Omental fat pad (tissue), 4 donors: ENCODE measurements at places on chromosomes 5 and 9. TPM values are rescaled to one million over a fixed set of nuclear protein-coding genes. Genes with fewer than 3 reads are reported as not detected.

DNA sequence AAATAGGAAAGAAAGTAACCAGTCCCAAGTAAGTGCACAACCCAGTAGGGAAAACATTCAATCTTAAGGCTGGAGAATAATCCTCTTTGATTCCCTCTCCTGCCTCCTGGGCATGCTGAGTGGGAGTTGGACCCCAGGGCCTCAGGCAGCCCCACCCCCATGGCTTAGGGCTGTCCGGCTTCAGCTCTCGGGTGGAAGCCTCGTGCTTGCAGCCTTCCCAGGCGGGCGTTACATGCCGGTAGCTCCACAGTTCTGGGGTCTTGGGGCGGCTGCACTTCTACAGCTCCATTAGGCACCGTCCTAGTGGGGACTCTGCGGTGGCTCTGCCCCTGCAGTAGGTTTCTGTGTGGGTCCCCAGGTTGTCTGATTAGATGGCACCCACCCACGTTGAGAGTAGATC lies 10.1 kb downstream of the GLIPR2 start:
- no peak for DNase-seq

DNA sequence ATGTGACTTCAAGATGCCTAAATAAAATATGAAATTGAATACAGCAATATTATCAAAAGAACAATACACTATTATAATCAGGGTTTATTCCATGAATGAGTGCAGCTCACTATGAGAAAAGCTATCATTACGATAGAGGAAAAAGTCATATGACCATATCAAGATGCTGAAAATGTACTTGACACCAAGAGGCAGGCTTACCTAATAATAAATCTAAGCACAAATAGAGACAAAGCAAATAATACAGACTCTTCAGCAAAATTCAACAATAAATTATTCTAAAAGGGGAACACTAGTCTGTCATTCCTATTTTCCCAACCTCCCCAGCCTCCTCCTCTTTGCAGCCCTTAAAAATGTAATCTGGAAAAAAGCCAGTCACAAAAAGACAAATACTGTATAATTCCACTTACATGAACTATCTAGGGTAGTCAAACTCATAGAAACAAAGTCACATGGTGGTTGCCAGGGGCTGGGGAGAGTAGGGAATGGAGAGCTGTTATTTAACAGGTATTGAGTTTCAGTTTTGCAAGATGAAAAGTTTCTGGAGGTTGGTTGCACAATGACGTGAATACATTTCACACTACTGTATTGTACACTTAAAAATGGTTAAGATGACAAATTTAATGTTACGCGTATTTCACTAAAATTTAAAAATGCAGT lies 148.4 kb downstream of the NFIB start:
- no peak for DNase-seq

DNA sequence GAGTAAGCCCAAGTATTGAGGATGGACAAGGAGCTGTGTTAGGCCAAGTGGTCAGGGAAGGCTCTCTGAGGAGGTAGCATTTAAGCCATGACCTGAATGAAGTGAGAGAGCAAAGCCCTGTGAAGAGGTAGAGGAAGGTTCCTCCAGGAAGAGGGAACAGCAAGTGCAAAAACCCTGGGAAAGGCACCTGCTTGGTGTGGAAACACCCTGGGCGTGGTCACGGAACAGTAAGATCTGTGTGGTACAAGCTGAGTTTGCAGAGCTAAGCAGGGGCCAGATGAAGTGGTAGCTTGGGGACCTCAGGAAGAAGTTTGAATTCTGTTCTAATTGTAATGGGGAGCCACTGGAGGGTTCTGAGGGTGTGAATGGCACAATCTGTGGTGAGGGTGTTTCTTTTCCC lies 310.2 kb downstream of the ARHGAP26 start:
- no peak for DNase-seq

- DNase-seq: no peak
Observed at GRCh38 chr5:464446-464842, 21.5 kb downstream of the EXOC3 start.

DNA sequence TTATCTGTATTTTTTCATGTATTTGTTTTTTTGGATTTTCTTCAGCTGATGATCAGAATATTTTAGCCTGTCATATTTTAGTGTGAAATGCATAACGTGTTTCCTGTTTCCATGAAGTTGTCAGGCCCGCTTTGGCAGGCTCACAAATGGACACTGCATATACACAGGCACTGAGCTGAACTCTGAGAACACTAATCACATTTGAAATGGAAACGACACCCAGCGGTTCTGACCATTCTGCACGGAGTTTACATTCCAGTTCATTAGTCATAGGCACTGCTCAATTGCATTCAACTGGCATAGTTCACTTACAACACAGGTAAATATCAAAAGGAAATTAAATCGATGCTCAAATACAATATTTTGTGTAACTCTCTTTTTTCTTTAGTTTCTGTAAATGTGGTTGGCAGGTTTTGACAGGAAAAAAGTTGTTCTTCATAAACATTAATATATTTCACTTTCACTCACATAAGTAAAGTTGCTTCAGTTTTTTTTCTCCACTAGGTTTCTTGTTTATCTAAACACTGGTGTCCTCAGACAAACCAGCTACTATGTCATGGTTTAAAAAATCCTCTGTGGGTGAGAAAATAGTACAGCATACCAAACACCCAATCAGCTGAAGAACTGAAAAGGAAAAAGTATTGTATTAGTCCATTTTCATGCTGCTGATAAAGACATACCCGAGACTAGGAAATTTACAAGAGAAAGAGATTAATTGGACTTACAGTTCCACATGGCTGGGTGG lies 559.0 kb upstream of the DAP start:
- no peak for DNase-seq

DNA sequence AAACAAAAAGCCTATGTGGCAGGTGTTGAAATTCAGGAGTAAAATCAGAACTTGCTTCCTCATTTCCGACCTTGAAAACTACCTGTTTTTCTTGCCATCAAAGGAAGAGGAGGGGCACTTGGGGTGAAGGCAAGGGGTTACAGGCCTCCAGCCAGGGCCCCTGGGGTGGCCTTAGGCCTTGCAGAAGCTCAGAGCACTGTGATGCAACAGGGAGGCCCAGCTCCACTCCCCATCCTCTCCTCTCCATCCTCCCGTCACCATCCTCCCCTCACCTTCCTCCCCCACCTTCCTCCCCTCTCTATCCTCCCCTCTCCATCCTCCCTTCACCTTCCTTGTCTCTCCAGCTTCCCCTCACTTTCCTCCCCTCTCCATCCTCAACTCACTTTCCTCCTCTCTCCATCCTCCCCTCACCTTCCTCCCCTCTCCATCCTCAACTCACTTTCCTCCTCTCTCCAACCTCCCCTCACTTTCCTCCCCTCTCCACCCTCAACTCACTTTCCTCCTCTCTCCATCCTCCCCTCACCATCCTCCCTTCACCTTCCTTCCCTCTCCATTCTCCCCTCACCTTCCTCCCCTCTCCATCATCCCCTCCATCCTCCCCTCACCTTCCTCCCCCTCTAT lies 111.6 kb downstream of the WNK2 start:
- no peak for DNase-seq

- no peak for DNase-seq
Observed at GRCh38 chr5:127433526-127433925, 83.9 kb upstream of the PRRC1 start.

- no peak for DNase-seq
Observed at GRCh38 chr5:173672891-173673290, 56.4 kb upstream of the BOD1 start.

DNA sequence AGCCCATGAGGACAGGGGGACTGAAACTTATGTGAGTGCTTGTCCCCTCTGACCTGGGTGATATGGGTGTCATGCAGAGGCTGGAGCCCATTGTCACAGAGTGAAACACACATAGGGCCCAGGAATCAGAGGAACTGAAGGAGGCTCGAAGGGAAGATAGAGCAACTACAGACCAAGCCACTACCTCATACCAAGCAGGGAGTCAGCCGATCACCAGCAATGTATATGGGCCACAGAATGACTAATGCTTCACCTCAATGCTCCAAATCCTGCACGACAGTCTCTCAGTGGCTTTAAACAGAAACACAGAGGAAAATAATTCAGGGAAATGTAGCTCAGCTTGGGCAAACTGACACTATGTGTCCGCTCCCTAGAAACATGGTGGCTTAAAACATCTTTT lies 8.9 kb upstream of the FBXW11 start:
- no peak for DNase-seq

GRCh38 chr5:168073311-168073710 lies 218.1 kb upstream of the WWC1 start:
- DNase-seq: no peak

GRCh38 chr9:18451406-18451805 lies 22.5 kb upstream of the ADAMTSL1 start:
- DNase-seq: no peak

DNA sequence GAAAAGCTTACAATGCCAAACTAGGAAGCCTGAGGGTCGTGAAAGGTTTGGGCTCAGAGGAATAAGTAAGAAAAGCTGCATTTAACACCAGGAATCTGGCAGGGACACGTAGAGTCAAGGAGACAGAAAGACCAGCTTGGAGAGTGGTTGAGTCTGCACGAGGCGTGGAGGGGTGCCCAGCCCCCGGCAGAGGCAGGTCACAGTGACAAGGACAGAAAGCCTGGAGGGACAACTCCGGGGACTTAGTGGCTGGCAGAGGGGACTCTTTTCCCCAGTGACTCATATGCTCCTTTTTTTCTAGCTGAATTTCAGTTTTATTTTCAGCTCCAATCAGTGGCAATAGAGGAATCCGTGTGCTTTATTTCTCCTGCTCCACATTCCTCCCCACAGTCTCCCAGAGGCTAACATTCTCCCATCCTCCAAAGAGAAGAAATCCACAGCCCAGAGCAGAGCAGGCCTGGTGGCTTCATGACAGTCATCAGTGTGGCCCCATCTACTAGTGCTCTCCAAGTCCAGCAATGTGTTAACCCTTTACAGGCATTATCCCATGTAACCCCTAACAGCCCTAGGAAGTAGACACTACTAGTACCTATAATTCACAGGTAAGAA lies 80.7 kb downstream of the KCNIP1 start:
- no peak for DNase-seq

- no peak for DNase-seq
Observed at GRCh38 chr9:127690735-127691134, 16.1 kb upstream of the CFAP157 start.

DNA sequence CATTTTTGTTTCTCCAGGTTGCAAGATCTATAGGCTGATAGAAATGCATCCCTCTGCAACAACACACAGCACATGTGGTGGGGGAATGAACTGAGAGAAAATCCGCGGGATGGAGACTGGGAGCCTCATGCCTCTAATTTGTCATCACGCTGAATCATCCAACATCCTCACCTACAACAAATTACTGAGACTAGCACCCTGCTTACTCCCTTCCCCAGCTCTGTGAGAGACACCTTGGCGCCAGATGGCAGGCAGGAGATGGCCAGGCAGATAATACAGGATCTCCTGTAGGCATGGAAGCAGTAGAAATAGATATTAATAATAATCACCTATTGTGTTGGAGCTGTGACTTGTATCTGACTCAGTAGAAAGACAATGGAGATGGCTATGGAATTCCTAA lies 276.9 kb downstream of the SEMA5A start:
- DNase-seq: no peak

DNA sequence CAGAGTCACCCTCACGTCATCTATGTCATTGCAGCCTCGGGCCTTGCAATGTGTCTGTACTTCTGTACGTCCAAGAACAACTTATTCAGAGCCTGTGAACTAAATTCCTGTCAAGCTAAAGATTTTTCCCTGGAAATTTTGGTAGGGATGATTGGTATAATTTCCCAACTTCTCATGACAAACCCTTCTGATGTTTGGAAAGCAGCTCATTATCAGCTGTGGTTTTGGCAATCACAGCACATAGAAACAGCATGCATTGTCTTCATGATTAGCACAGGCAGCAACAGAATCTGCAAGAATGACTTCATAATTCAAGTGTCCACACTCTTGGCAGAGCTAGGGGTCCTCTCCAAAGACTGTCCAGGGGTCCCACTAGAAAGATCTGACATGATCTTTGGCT lies 49.5 kb downstream of the APBA1 start:
- DNase-seq: no peak

DNA sequence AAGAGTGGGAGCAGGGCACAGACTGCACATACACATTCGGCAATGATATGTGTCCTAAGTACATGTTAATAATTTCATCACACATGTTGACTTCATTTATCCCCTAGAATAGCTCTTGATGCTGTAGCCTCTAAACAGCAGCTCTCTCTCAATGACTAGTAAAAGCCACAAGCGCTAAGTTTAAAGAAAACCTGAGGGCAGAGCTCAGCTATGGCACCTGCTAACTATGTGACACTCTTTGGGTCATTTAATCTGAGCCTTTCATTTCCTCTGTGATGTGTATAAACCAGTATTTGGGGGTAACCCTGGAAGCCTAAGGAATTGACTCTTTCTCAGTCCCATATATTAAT lies 140.6 kb upstream of the MOCS2 start:
- DNase-seq: no peak

GRCh38 chr5:40960037-40960436 lies 50.7 kb downstream of the C7 start:
- DNase-seq: no peak

Gene ARPC5L
- 26.7 TPM for total RNA-seq

Gene ANKDD1B
- total RNA-seq: 1.5 TPM

Gene HMHB1
- total RNA-seq: not detected

Gene SLC6A3
- total RNA-seq: 1.2 TPM

Gene ZNF366
- 25.2 TPM for total RNA-seq

Gene DAB2
- total RNA-seq: 166 TPM
